SHP77 (cell line): ENCODE measurements at places on chromosomes 11 and 22.

GRCh38 chr22:24822471-24822870, 16.5 kb downstream of the SGSM1 start:
- DNase-seq: no peak

- DNase-seq: no peak
Observed at GRCh38 chr11:65183201-65183891, 1.6 kb downstream of the CAPN1 start.

GRCh38 chr11:72836111-72836510, 21.9 kb downstream of the ATG16L2 start:
- DNase-seq: no peak

DNA sequence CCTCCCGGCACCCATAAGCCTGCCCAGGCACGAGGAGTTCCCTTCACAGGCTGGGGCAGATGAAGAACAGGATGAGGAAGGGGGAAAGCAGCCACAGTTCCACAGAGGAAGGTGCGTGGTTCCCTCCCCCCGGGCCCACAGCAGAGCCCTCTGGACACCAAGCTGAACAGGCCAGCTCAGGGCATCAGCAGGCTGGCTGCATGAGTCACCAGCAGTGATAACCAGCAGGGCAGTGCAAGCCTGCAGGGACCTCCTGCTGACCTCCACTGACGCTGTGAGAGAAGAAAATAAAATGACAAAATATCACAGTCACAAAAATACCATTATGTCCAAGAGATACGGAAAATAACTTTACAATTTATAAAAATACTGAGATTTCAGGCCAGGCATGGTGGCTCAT, 11.5 kb downstream of the RTL6 start:
- DNase-seq: no peak

- peak; percentile 44 for DNase-seq
Observed at GRCh38 chr11:121249039-121249663, 43.4 kb upstream of the SC5D start.

GRCh38 chr11:123429913-123430720, at the start of gene GRAMD1B:
Gene GRAMD1B (plus strand): TSS chr11:123430269. CDS start chr11:123430793, 524 bp downstream.
- no peak for DNase-seq

GRCh38 chr11:69450064-69450856, 31.2 kb upstream of the LINC01488 start:
- DNase-seq: no peak

DNA sequence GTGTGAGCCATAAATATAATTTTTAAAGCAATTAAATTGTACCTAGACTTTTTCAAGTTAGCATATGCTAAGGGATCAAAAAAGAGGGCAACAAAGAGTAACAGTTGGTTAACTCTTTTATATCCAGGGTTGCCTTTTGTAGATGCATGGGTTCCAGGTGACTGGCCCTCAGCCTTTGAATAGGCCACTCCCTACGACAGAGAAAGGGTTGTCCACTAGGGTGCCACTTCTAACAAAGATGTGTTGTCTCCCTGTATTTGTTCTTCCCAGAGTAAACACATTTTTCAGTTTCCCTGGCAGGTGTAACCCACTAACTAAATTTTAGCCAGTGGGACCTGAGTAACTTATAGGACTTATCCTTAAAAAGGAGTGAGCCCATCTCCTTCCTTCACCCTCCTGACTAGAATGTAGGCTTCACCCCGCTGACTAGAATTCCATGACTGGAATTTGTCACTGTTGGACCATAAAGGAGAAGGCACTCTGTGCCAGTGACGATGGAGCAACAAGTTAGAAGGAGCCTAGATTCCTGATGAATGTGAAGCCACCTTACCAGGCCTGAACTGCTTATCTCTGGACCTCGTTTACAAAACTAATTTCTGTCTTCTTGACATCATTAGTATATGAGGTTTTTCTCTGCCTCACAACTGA, 16.6 kb downstream of the TUG1 start:
- DNase-seq: no peak

DNA sequence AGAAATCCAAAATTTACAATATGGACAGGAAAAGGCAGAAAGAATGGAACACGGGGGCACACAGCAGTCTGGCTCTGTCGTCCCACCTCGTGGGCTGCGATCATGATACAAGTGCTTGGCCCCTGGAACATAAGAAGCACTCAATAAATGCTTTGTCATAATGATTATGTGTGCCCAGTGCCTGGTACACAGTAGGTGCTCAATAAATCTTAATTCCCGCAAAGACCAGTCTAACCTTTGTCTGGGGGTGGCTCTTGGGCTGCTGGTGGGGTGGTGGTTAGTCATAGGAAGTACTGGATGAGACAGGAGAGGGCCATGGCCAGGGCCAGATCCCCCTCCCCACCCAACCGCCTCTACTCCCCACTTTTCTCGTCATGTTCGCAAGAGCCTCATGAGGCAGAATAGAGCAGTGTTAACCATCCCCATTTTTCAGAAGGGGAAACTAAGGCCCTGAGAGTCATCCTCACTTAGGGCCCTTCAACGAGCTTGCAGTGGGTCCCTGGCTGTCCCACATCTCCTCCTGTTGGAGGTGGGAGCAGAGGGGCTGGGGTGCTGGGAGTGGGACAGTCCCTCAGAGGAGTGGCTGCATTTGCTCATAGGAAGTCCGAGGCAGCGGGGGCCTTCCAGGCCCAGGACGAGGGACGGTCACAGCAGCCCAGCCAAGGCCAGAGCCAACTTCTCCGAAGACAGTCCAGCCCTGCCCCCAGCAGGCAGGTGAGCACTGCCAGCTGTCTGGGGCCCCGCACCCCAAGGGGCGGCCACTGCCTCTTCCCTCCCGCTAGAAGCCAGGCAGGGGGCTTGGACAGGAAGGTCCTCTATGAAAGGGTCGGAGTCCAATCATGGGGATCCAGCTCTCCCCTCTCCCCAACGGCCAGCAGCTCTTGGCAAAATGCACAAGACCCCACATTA, 36.1 kb downstream of the TRIOBP start:
- no peak for DNase-seq

DNA sequence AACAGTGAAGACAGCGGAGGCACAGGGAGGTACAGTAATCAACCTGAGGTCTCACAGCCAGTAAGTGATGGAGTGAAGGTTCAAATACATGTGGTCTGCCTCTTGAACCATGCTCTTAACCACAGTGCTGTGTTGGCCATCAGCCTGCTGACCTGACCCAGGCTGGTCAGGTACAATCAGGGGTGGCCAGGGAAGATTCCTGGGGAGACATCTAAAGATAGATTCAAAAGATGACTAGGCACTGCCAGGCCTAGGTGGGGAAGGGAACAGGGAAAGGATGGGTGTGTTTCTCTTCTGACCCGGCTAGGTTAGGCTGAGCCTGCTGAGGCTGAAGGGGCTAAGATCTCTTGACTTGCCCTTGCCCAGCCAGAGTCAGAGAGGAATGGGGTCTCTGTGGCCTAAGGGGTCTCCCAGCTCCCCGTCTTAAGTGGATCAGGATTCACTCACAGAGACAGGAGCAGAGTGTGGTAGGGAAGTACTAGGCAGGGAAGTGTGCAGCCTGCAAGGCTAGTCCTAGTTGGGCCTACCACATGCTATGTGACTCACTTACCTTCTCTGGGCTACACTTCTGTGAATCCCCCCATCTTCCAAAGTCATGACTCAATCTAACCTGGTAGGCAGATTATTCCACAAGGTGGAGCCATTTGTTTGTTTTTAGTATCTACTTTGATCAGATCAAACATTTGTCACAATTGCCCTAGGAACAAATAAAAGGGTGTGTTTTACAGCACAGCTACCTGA, 10.4 kb upstream of the SREBF2 start:
- peak; percentile 17 for DNase-seq

- DNase-seq: no peak
Observed at GRCh38 chr11:1479006-1479677, 7.4 kb downstream of the MOB2 start.

DNA sequence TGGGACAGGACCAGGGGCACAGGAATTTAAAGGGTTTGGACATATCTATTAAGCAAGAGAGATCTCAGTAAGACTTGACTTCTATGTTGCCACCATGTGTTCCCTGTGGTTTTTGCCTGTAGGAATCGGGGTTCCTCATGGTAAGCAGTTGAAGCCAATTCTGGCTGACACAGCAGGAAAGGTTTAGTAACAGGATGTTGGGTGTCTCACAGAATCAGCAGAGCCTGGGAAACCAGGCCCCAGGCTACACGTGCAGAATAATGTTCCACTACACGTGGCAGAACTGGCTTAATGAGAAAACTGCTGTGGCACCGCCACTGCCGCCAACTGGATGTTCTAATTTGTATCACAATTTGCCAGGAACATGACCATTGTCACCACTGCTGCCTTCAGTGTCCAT, 264.6 kb upstream of the PLET1 start:
- DNase-seq: no peak

- no peak for DNase-seq
Observed at GRCh38 chr11:77102246-77103210, at the start of gene OMP. Gene OMP (plus strand): TSS chr11:77102840. CDS start chr11:77102840, 0 bp downstream.

DNA sequence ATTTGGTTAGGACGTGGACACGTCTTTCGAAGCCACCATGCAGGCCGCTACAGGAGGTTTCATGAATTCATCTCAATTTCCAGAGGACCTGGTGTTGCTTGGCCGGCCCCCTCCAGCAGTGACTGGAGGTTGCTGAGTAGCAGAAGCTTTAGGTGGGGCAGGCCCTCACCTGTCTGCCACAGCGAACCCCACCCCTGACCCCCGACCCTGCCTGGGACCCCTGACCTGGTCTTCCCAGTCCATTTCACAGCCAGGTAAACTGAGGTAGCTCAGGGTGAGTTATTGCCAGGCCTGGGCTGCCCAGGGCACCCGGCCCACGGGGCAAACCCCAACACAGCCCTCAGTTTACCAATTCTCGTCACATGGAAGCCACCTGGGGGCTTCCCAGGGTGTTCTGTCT, 39.1 kb upstream of the SMIM38 start:
- no peak for DNase-seq

GRCh38 chr11:73566422-73566821, 31.5 kb downstream of the FAM168A start:
- DNase-seq: no peak

GRCh38 chr22:25076336-25076735, 123.3 kb upstream of the CRYBB3 start:
- no peak for DNase-seq

DNA sequence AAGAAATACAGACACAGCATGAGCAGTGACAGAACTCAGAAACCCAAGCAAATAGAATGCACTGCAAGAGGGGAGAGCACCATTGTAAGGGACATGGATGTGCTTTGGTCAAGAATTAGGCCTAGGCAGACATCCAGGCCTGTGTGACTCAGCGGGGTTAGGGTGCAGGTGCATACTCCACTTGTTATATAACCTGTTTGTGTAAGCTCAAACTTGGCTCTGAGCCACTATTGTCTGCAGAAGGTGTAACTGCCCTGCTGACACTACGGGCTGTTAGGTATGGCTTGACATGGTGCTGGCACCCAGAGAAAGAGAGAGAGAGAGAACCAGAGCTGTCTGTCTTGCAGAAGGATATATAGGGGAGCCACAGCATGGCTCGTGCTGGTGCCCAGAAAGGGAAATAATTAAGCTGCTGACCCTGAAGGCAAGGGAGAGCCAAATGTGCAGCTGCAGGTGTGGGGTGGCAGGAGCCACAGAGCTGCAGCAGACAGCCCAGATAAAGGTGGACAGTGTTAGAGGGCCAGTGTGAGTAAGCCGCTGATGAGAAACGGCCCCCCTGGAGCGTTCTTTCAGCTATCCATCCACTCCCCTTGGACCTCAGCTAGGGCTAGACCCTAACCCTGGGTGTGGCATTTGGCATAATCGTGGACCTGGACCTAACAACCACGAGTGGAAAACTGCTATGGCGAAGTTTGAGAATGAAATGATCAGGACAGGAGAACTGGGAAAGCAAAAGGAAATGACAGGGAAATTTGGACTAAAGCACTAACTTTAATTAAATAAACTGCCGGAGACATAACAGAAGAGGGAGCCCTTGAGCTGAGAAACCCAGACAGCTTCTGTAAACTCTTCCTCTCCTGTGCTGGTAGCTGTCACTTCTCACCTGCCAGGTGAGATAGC, 253.0 kb upstream of the CCDC179 start:
- peak; percentile 36 for DNase-seq

GRCh38 chr11:12800032-12800671, 125.9 kb downstream of the TEAD1 start:
- DNase-seq: peak; percentile 24

DNA sequence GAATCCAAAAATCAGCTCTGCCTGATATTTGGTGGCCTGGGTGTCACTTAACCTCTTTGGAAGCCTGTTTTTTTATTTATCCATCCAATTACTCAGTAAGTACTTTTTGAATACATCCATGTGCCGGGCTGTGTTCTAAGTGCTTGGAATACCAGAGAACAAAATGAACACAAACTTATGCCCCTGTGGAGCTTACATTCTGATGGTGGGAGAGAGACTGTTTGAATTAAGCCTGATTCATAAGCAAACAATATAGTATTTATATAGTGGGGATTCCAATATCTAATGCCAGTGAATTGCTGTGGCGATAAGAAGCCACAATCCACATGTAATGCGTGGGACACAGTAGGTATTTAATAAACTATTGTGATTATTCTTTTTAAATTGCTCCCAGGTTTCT, 19.4 kb downstream of the KCNJ5 start:
- DNase-seq: no peak

- no peak for DNase-seq
Observed at GRCh38 chr22:47010211-47010610, 247.8 kb downstream of the TBC1D22A start.
